ENCODE measurements at places on chromosomes 4 and X.
A peak's percentile ranks its signal among the peaks of the same experiment; 100 is the strongest.

DNA sequence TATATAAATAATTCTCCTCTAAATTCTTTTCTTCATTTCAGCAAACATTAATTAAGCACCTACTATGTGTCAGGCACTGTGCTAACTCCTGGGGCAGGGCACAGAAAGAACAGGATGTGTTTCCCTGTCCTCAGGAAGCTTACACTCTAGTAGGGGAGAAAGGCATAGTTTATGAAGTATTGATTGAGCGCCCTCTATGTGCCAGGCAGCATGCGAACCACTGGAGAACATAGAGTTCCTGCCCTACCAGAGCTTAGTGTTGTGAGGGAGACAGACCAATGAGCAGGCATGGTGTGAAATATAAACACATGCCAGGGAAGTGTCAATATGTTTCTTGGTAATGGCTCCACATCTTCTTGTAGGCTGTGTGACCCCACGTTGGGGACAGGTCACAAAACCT is 3.7 kb downstream of the ADGRG4 start:
- DNase-seq = no peak

- DNase-seq = no peak
These were observed 10.1 kb upstream of the MAP7D3 start for GRCh38 chrX:136261321-136261720.

- DNase-seq = no peak
These were observed 114.8 kb upstream of the MAP9 start for GRCh38 chr4:155491336-155492120.

DNA sequence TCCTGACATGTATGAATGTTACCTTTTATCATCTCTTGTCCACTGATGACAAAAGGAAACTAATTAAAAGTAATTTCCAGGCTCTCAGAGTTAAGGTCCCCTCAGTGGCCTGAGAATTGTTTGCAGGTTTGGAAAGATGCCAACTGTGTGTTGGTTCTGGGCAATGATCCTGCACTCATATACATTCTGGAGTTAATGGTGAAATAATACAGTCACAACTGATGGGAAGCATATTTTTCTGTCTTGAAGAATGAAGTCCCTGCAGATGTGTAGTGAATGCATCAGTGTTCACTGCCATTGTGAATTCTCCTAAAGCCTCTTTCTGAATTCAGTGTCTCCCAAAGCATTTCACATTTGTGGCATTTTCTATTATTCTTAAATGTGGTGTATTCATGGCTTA is 238.1 kb upstream of the PPP1R2C start:
- DNase-seq = no peak

GRCh38 chr4:38323141-38323641 is 340.8 kb upstream of the KLF3 start:
- no peak for DNase-seq

DNA sequence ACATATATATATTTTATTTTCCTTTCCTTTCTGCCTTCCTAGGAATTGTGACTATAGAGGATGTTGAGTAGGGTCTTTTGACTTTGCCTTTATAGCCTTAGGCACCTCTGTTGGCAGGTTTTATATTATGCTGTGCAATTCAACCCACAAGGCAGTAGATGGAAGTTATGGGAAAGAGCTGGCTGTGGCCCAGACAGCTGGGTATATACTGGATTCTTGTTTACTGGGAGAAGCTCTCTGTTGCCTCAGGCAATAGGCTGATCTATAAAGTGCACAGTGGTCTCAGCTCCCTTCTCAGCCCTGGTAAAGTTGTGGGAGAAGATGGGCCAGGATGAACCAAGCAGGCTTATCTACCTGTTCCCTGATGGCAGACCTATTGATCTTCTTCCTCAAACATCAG is 342.0 kb downstream of the GBA3 start:
- no peak for DNase-seq

DNA sequence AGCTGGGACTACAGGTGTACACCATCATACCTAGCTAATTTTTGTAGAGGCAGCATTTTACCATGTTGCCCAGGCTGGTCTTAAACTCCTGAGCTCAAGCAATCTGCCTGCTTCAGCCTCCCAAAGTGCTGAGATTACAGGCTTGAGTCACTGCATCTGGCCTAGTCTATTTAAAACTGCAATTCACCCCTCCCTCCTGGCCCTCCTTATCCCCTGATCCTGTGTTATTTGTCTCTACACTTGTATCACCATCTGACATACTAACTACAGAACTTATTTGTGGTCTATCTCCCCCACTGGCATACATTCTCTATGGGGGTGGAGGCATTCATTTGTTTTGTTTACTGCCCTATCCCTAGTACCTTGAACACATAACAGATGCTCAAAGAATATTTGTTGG is 23.7 kb downstream of the CC2D2A start:
- DNase-seq = no peak

DNA sequence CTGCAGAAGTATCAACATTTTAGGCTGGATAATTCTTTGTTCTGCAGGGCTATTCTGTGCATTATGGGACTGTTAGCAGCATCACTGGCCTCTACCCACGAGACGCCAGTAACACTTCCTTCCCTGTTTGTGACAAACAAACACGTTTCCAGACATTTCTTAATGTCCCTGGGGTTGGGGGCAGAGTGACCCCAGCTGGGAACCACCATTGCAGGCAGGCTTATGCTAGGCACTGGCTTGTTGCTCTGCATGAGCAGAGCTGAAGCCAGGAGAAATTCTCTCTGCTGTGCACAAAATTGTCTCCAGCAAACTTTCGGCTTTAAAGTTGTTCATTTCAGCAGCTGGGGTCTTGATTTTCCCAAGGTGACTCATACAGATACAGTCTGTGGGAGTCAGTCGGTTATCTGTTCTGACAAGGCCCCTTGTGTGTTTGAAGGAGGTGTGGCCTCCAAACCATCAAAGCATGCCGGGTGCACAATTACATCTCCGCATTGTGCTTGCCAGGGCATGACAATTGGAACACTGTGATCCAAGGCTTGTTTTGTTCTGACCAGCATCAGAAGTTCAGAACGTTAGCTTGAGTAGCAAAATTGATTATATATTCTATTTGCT is 156.4 kb upstream of the BOD1L1 start:
- no peak for DNase-seq

DNA sequence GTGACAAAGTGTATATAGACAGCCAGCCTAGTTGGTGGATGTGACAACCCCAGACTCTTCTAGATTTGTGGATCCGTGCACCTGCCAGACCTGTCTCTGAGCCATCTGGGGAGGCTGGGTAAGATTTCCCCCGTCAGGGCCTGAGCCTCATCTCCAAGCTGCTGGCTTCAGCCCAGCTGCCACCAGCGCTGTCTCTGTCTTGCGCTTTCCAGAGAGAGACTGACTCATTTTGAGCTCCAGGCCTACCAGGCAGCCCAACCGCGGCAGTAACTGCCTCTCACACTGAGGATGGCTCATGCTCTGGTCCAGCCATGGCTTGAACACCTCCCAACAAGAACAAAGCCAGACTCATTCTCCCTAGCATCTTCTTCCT is 26.4 kb downstream of the NOP14 start:
- DNase-seq = no peak

DNA sequence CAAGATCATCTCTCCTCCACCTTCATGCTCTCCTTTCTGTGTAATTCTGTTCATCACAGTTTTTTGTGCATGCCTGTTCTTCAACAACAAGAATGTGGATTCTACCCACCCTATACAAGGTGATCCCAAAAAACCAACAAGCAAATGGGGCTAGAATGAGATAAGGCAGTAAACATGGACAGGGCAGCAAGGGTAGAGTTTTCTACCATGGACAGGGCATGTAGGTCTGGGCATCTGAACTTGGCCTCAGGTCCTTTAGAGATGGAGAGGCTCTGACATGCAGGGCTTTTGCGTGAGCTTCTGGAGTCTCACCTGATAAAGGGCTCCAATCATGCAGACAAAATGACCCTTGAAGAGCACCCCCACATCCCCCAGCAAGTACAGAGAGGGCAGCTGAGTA is 36.4 kb downstream of the MAP7D2 start:
- DNase-seq = no peak

DNA sequence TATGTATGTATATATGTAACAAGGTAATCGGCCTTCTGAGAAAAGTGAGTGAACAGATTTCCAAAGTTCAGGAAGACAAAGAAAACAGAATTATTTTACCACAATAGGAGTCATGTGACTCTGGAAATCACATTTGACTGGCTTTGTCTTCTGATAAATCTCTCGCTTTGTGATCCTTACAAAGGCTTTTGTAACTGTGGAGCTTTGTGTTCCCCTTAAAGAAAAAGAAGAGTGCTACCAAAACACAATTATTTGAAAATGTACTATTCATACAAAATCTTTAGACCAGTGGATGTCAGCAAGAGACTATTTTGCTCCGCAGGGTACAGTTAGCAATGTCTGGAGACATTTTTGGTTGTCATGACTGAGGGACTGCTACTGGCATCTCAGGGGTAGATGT is 238.8 kb downstream of the LDB2 start:
- DNase-seq = no peak

DNA sequence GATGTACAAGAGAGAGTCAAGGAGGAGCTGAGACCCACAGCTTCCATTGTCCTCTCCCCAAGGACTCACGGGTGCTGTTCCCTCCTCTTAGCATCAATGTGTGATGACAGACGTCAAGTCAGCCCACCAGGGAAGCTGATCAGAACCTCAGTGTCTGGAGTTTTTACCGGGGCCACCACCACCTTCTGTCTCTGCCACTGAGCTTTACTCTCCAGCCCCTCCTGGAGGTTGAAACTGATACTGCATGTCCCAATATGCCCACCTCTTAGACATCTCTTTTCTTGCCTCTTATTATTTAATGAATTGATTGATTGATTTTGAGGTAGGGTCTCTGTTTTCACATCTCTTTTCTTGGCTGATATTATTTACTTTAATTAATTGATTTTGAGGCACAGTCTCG is 10.3 kb upstream of the AKAP17A start:
- peak; percentile 13 for DNase-seq

DNA sequence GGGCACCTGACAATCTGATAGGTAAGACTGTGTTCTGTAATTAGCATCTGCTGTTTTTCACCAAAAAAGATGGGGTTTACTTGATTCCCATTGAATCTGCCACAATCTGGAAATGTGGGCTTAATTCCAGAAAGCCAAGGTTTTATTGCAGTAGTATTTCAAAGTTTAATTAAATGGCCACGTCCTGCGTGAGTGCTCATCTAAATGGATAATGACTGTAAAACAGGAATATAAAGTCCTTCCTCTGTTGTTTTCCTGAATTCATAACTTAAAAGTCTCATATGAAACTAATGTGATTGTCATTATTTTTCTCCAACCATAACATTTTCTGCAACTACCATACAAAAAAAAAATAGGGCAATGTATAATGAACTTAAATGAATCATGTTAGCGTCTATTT is 2.4 kb downstream of the PGM2 start:
- DNase-seq = no peak

GRCh38 chr4:181588733-181589302 is 654.4 kb upstream of the TENM3 start:
- DNase-seq = no peak

GRCh38 chr4:55736605-55737183 is 82.9 kb upstream of the EXOC1L start:
- DNase-seq = no peak

- DNase-seq = no peak
These were observed 726.2 kb downstream of the RPA4 start for GRCh38 chrX:97609938-97610337.

DNA sequence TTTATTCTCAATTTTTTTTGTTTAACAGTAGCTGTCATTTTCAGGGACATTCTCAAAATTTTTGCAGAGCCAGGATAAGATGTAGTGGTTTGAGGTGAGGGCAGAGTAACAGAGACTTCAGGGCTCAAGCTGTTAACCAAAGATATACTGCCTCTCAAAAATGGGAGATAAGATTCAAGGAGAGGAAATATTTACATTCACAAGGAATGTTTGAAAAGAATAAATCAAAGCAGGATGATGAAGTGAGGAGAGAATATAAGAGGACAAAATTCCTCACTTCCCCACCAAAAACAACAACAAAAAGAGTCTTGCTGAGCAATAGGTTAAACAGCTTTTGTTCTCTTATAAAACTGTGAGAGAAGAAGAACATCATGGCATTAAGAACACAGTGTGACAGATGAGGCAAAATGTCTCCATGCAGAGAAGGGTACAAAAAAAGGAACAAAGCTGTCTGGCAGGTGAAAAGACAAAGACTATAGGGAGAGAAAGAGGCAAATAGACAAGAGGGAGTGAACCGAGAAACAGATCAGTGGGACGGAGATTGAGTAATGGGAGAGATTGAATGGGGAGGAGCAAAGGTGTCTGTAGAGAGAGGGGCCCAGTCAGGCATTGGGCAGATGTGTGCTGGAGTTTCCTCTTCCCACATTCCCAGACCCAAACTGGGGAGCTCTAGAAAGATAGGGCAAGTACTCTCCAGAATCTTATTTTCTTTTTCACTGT is 106.1 kb upstream of the TMEM150C start:
- DNase-seq = no peak

- DNase-seq = no peak
These were observed 408.2 kb upstream of the NR3C2 start for GRCh38 chr4:148850257-148850995.

- DNase-seq = no peak
These were observed 56.5 kb upstream of the ACSL1 start for GRCh38 chr4:184882276-184882675.

All from NCI-H187 treated with DMSO at 0.1 percent for 48 hours (cell line).